Spinal cord (tissue), 10 donors: ENCODE measurements at places on chromosomes 1 and 21. TPM values are rescaled to one million over a fixed set of nuclear protein-coding genes. Genes with fewer than 3 reads are reported as not detected.

Gene OR2M2
- polyA plus RNA-seq, result not detected

- H3K27me3 ChIP-seq, result no peaks in the 10 kb centered on the region
- H3K36me3 ChIP-seq, result no peaks in the 10 kb centered on the region
- H3K4me3 ChIP-seq, result no peak overlapping the region
- no peaks in the 10 kb centered on the region for H3K4me1 ChIP-seq
- no peak overlapping the region for H3K27ac ChIP-seq
- no peak for DNase-seq
Observed at GRCh38 chr1:71101839-71102376, 21.1 kb upstream of the ZRANB2 start.

Gene IL22RA1
- polyA plus RNA-seq, result not detected

GRCh38 chr1:79781261-79781660, 774.7 kb upstream of the ADGRL4 start:
- no peak for DNase-seq
- H3K4me1 ChIP-seq, result no peaks in the 10 kb centered on the region
- H3K27ac ChIP-seq, result no peak overlapping the region
- H3K27me3 ChIP-seq, result no peaks in the 10 kb centered on the region
- H3K36me3 ChIP-seq, result no peaks in the 10 kb centered on the region
- no peak overlapping the region for H3K4me3 ChIP-seq

DNA sequence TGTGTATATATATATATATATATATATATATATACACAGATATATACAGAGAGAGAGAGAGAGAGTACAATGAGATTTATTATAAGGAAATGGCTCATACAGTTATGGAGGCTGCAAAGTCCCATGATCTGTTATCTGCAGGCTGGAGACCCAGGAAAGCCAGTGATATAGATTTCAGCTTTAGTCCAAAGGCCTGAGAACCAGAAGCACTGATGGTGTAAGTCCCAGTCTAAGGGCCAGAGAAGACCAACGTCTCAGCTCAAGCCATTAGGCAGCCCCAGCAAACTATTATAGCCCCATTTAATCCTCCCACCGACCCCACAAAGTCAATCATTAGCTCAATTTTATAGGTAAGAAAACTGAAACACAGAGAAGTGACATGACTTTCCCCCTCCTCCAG, 35.0 kb upstream of the HPDL start:
- DNase-seq, result no peak
- H3K4me3 ChIP-seq, result no peak overlapping the region
- H3K27ac ChIP-seq, result no peak overlapping the region
- H3K36me3 ChIP-seq, result no peaks in the 10 kb centered on the region
- no peaks in the 10 kb centered on the region for H3K27me3 ChIP-seq

Gene UTS2
- 33.9 TPM for polyA plus RNA-seq

GRCh38 chr1:12556368-12556930, 61.6 kb downstream of the DHRS3 start:
- H3K4me3 ChIP-seq, result no peak overlapping the region
- H3K4me1 ChIP-seq, result peaks cover 56% of the 10 kb centered on the region
- no peak for DNase-seq
- H3K27ac ChIP-seq, result peak overlapping the region; percentile 89
- H3K36me3 ChIP-seq, result no peaks in the 10 kb centered on the region

DNA sequence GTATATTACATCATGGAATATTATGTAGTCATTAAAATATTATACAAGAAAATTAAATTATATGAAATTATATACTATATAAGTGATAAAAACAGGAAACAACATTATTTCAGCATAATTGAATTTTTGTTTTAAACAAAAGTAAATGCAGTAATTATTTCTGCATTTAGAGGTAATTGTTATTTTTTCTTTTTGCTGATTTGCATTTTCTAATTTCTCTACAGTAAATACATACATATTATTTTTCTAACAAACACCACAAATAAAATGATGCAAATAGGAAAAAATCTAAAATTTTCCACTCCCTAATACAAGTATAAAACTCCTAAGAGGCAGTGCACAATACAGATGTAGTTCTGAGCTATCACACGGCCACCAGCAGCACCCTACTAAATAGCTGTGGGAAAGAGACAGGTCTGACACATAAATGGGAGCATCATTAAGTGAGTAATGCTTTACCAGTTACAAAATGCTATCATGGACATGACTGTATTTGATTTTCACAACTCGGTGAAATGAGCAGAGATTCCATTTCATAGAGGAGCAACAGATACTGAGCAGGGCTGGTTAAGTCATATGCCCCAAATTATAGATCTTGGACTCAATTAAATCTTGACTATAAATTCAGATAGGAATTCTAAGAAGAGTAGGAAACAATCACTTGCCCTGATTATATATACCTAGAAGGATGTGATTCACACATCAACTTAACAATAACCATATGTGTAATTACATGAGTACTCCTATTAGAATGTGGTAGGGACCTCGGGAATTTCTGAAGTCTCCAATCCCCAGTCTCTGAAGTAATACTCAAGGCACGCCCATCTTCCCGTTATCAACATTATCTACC, 49.0 kb downstream of the NRIP1 start:
- no peak overlapping the region for H3K27ac ChIP-seq
- H3K4me3 ChIP-seq, result no peak overlapping the region
- no peaks in the 10 kb centered on the region for H3K36me3 ChIP-seq
- no peaks in the 10 kb centered on the region for H3K27me3 ChIP-seq
- DNase-seq, result no peak

- no peaks in the 10 kb centered on the region for H3K27me3 ChIP-seq
- DNase-seq, result no peak
- no peak overlapping the region for H3K4me3 ChIP-seq
- peaks cover 7% of the 10 kb centered on the region for H3K4me1 ChIP-seq
Observed at GRCh38 chr1:54645806-54646676, 4.5 kb downstream of the MROH7 start.

GRCh38 chr1:116405241-116406135, 32.4 kb downstream of the ATP1A1 start:
- H3K36me3 ChIP-seq, result peaks cover 53% of the 10 kb centered on the region
- no peaks in the 10 kb centered on the region for H3K4me1 ChIP-seq
- no peak overlapping the region for H3K4me3 ChIP-seq
- peak; percentile 11 for DNase-seq
- H3K27ac ChIP-seq, result no peak overlapping the region

Gene GLIS1
- polyA plus RNA-seq, result 2.1 TPM

GRCh38 chr1:247111259-247111699, 7.1 kb upstream of the ZNF669 start:
- peak overlapping the region; percentile 59 for H3K4me3 ChIP-seq
- no peak overlapping the region for H3K27ac ChIP-seq
- no peaks in the 10 kb centered on the region for H3K36me3 ChIP-seq
- H3K4me1 ChIP-seq, result peaks cover 17% of the 10 kb centered on the region
- DNase-seq, result no peak
- H3K27me3 ChIP-seq, result no peaks in the 10 kb centered on the region

- H3K4me3 ChIP-seq, result no peak overlapping the region
- H3K36me3 ChIP-seq, result no peaks in the 10 kb centered on the region
- no peaks in the 10 kb centered on the region for H3K4me1 ChIP-seq
- no peaks in the 10 kb centered on the region for H3K27me3 ChIP-seq
Observed at GRCh38 chr1:161885003-161885402, 118.9 kb downstream of the ATF6 start.

Gene FAM72D
- 2.5 TPM for polyA plus RNA-seq

- DNase-seq, result peak; percentile 58
- no peaks in the 10 kb centered on the region for H3K27me3 ChIP-seq
- peaks cover 69% of the 10 kb centered on the region for H3K4me1 ChIP-seq
- H3K36me3 ChIP-seq, result peaks cover 69% of the 10 kb centered on the region
Observed at GRCh38 chr1:21623410-21623961, 45.7 kb downstream of the RAP1GAP start.

Gene TMOD4
- not detected for polyA plus RNA-seq

Gene CR1L
- 0.95 TPM for polyA plus RNA-seq

DNA sequence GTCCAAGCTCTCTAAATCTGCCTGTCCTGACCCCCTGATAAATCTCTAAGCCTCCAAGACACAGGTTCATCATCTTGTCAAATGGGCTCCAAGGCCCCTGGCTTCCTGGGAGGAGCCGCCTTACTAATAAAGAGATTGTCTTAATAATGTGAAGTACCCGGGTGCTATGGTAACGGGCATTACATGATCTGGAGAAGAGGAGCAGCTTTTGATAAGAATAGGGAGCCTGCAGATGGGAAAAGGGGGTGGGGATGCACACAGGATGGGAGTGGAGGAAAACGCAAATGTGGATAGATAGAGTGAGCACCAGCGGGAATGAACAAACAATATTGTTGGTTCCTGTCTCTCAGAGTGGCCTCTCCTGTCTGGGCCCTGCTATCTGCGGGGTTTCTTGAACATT, 11.9 kb upstream of the RXRG start:
- H3K27me3 ChIP-seq, result no peaks in the 10 kb centered on the region
- no peaks in the 10 kb centered on the region for H3K4me1 ChIP-seq
- DNase-seq, result no peak
- no peak overlapping the region for H3K4me3 ChIP-seq
- no peak overlapping the region for H3K27ac ChIP-seq

Gene FMO5
- polyA plus RNA-seq, result 5.0 TPM

Gene SPRR2A
- not detected for polyA plus RNA-seq

DNA sequence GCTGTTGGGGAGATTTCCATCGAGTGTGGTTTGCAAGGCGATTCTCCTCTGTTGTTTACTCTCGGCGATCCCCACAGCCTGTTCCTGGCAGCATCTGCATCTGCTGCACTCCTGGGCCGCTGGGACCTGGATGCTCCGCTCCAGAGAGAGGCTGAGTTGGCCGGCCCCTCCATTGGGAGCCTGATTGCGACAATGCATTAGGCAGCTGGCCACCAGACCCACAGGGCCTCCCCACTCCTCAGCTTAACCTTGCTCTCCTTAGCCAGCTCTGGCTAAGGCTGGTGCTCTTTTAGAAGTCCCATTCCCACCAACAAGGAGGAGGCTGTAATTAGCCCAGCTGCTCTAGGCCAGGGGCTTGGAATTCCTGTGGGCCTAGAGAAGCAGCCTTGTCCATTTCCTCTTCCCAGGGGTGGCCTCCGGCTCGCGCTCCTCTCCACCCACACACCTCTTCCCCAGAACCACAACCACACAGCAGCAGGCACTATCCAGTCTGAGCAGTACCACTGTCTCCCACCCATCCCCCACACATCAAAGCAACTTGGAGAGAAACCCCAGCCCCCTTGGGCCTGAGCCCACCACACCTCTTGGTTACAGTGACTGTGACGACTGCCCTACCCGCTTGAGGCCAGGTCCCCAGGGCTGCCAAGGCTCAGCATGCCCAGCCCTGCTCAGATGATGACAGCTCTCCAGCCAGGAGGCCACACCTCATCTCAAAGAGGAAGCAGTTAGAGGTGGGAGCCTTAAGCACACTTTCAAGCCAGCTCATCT, 193.8 kb upstream of the EDN2 start:
- peaks cover 22% of the 10 kb centered on the region for H3K4me1 ChIP-seq
- peak overlapping the region; percentile 15 for H3K27ac ChIP-seq
- H3K36me3 ChIP-seq, result no peaks in the 10 kb centered on the region
- no peak for DNase-seq
- H3K4me3 ChIP-seq, result no peak overlapping the region

- H3K27me3 ChIP-seq, result no peaks in the 10 kb centered on the region
- peaks cover 10% of the 10 kb centered on the region for H3K4me1 ChIP-seq
- no peaks in the 10 kb centered on the region for H3K36me3 ChIP-seq
- H3K4me3 ChIP-seq, result no peak overlapping the region
Observed at GRCh38 chr1:109149874-109150601, 36.1 kb downstream of the ELAPOR1 start.

Gene LCK
- 0.41 TPM for polyA plus RNA-seq

DNA sequence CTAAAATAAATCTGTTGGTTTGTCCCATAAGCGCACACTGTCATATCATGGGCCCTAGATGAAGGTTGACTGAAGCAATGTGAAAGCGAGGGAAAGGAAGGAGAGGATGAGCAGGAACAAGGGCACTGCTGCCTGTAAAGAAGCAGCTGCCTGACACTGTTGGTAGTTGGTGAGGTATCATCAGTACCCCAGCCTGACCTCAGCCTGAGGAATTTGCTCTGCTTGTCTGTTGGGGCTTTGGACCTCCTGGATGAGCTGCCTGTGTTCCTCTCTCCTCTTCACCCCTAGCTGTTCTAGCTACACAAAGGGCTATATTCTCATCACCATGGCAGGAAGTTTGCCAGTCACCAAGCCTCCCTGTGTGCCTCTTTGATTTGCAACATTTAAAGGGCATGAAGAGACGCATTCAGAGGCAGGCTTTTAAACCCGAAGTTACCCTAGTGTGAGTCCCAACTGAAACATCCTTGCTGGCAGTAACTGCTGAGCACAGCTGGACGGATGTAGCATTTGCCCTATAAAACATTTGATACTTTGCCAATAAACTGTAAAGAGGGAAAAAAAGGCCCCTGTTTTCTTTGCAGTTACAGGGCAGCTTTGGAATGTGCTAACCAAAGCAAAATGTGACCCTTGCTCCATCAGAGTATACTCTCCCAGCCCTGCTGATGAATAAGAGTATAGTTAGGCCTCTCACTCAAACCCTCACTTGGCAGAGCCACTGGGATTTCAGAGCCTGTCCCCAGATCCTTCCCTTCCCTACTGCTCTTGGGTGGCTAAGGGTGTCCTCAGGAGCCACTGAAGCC, 22.2 kb upstream of the SPATA6 start:
- H3K27me3 ChIP-seq, result no peaks in the 10 kb centered on the region
- H3K4me1 ChIP-seq, result peaks cover 28% of the 10 kb centered on the region
- peak overlapping the region; percentile 92 for H3K27ac ChIP-seq
- DNase-seq, result peak; percentile 71
- H3K36me3 ChIP-seq, result no peaks in the 10 kb centered on the region

Gene ASCL5
- polyA plus RNA-seq, result 0.95 TPM

- no peak for DNase-seq
- H3K27me3 ChIP-seq, result no peaks in the 10 kb centered on the region
- H3K36me3 ChIP-seq, result no peaks in the 10 kb centered on the region
- H3K4me1 ChIP-seq, result peaks cover 5% of the 10 kb centered on the region
- no peak overlapping the region for H3K27ac ChIP-seq
Observed at GRCh38 chr1:234260578-234260977, 112.7 kb upstream of the COA6 start.

GRCh38 chr1:179105393-179105792, 23.5 kb downstream of the TOR3A start:
- no peak overlapping the region for H3K4me3 ChIP-seq
- peaks cover 28% of the 10 kb centered on the region for H3K36me3 ChIP-seq
- no peaks in the 10 kb centered on the region for H3K27me3 ChIP-seq

DNA sequence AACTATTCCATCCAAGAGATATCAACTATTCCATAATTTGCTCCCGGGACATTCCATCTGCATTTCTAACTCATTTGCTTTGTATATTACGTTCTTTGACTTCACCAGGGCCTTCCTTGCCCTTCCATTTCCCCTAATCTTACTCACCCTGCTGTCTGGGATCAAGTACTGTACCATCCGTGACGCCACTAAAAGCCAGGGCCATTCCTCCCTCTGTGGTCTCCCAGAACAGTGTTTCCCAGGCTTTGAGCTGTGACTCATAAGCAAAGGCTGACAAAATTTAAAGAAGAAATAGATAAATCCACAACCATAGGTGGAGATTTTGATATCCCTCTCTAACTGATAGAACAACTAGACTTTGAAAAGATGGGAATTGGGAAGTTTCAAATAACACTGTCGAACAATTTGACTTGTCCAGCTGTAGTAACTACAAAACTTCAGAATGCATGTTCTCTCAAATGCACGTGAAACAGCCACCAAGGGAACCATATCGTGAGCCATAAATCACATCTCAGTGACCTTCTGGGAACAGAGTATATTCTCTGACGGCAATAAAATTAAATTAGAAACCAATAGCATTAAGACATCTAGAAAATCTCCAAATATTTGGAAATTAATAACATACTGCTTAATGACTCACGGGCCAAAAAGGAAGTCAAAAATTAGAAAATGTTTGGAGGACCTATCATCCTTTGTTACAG, 501.0 kb downstream of the SETD4 start:
- peak; percentile 17 for DNase-seq
- no peaks in the 10 kb centered on the region for H3K36me3 ChIP-seq
- no peaks in the 10 kb centered on the region for H3K27me3 ChIP-seq
- H3K4me3 ChIP-seq, result no peak overlapping the region
- no peak overlapping the region for H3K27ac ChIP-seq
- H3K4me1 ChIP-seq, result peaks cover 4% of the 10 kb centered on the region

Gene CYP4Z1
- 1.3 TPM for polyA plus RNA-seq
